ENCODE measurements at places on chromosomes 4 and X.

DNA sequence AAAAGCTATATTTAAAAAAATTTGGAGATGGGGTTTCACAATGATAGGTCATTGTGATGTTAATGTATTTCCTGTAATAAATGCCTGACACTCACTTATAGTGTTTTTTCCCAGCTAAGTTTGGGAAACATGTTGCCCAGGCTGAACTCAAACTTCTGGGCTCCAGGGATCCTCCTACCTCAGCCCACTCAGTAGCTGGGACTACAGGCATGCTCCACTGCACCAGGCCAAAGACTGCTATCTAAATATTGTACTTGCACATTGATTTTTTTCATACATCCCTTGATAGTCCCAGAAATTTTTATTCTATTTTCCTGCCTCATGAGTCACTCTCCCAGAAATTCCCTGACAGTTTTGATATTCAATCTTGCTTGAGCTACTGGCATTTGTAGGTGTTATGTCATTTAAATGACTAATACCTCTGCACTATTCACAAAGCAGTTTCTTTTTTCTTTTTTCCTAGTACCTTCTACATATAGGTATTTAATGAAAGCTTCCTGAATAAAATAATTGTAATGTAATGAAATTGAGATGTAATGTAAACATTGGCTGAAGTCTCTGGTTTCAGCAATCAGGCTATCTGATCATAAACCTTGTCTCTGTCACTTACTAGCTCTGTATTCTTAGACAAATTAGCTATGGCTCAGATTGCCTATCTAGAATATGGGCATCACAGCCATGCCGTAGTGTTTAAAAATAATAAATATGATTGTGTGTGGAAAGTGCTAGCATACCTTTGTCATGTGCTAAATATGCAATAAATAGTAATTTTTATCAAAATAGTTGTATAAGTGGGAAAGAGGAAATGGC lies 1973.0 kb upstream of the AGA start:
- H3K4me1 ChIP-seq: no peaks in the 10 kb centered on the region
- DNase-seq: no peak
- H3K4me3 ChIP-seq: no peak overlapping the region

- no peak for DNase-seq
- H3K36me3 ChIP-seq: peaks cover 81% of the 10 kb centered on the region
- peaks cover 2% of the 10 kb centered on the region for H3K4me1 ChIP-seq
- H3K4me3 ChIP-seq: peak overlapping the region; percentile 22
Observed at GRCh38 chr4:140641105-140641555, 72.4 kb upstream of the UCP1 start.

DNA sequence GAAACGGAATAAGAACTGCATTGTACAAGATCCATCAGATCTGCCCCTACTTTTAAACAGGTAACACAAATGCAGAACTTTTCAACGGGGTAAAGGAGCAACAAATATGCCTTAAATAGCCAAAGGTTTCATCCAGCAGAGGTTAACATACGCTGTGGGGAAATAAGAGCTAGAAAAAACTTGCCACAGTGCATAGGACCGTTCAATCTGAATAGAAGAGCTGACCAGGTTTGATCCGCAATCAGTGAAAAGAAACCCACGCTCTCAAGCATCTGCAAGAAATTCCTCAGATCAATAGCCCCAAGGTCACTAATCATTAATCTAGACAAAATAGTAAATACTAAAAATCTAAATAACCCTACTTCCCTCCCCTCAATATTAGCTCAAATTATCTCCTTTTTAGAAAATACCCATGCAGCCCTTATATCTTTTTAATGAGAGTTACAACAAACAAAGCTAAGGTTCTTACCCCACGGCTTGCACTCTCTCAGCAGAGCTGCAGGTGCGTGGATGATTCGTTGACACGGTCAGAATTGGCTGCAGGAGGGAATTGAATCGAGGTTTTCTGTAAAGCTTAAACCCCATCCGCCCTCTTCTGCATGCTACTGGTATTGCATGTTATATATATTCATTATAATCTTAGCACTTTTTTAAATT lies at the start of gene TLR10:
Gene TLR10, minus strand, starts transcription at position 539 of the 657 bp plus-strand sequence. CDS start 7,400 bp downstream, outside the sequence.
- H3K27me3 ChIP-seq: no peaks in the 10 kb centered on the region
- peak; percentile 11 for DNase-seq
- H3K4me3 ChIP-seq: no peak within 1 kb of the TSS
- no peak within 1 kb of the TSS for H3K27ac ChIP-seq

DNA sequence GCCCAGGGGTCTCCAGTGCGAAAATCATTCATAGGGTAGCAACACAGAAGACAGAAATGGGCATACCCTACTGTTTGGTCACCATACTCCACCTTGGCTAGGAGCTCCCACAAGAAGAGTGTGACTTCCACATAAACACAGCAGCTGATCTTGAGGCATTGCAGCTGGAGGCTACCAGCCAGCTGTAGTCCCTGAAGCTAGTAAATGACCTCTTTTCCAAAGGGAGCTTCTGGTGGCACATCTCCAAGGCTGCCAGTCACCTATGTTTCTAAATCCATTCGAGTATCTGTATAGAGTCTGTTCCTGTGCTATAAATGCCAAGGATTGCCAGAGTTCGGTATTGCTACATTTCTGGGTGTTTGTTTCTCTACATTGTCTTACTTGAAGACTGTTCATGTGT lies 21.3 kb upstream of the PNPLA4 start:
- DNase-seq: no peak
- H3K27me3 ChIP-seq: no peaks in the 10 kb centered on the region
- H3K27ac ChIP-seq: no peak overlapping the region
- H3K4me3 ChIP-seq: no peak overlapping the region
- H3K36me3 ChIP-seq: no peaks in the 10 kb centered on the region

DNA sequence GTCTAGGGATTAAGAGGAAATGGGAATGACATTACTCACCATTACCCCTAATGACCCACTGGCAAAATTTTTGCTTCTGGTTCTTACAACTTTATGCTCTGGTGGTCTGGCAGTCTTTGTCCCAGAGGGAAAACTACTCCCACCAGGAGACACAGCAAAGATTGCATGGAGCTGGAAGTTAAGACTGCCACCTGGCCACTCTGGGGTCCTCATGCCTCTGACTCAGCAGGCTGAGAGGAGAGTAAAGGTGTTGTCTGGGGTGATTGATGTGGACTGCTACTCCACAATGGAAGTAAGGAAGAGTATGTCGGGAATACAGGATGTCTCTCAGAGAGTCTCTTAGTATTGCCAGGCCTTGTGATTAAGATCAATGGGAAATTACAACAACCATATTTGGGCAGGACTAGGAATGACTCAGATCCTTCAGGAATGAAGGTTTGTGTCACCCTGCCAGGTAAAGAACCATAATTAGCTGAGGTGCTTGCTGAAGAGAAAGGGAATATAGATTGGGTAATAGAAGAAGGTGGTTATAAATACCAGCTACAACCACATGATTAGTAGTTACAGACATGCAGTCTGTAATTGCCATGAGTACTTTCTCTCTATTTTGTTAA lies 215.5 kb downstream of the GPAT3 start:
- no peaks in the 10 kb centered on the region for H3K4me1 ChIP-seq
- no peak overlapping the region for H3K27ac ChIP-seq
- H3K27me3 ChIP-seq: no peaks in the 10 kb centered on the region

GRCh38 chr4:3532751-3533422 lies 665 bp upstream of the LRPAP1 start:
- peaks cover 22% of the 10 kb centered on the region for H3K36me3 ChIP-seq
- H3K4me1 ChIP-seq: peaks cover 43% of the 10 kb centered on the region
- no peaks in the 10 kb centered on the region for H3K27me3 ChIP-seq
- peak overlapping the region; percentile 93 for H3K4me3 ChIP-seq

GRCh38 chr4:81635739-81636138 lies 164.0 kb upstream of the RASGEF1B start:
- H3K27me3 ChIP-seq: no peaks in the 10 kb centered on the region
- peaks cover 5% of the 10 kb centered on the region for H3K4me1 ChIP-seq
- peak; percentile 2 for DNase-seq
- H3K36me3 ChIP-seq: no peaks in the 10 kb centered on the region
- H3K4me3 ChIP-seq: no peak overlapping the region

- peaks cover 13% of the 10 kb centered on the region for H3K4me1 ChIP-seq
- H3K36me3 ChIP-seq: no peaks in the 10 kb centered on the region
- no peak overlapping the region for H3K27ac ChIP-seq
- no peak for DNase-seq
- no peaks in the 10 kb centered on the region for H3K27me3 ChIP-seq
Observed at GRCh38 chrX:53438174-53438831, 4.1 kb upstream of the HSD17B10 start.

DNA sequence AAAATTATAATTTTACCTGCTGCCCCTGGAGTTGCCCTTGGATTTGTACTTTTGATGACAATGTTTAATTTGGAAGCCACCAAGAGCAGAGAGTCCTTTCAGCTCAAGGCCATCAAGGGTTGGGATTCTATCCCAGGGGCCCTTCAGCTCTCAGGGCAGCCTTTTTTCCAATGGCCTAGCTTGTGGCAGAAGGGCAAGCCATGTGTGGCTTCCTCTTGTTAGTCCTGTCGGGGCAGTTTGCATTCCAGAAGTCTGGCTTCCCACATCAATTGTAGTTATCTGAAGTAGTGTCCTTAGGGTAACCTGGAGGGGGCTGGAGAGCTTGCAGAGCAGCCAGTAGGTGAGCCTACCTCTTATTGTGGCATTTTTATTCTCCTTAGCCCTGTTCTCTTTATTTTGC lies 569.4 kb downstream of the TRAM1L1 start:
- no peak overlapping the region for H3K27ac ChIP-seq
- H3K4me1 ChIP-seq: no peaks in the 10 kb centered on the region
- no peaks in the 10 kb centered on the region for H3K36me3 ChIP-seq
- DNase-seq: no peak

DNA sequence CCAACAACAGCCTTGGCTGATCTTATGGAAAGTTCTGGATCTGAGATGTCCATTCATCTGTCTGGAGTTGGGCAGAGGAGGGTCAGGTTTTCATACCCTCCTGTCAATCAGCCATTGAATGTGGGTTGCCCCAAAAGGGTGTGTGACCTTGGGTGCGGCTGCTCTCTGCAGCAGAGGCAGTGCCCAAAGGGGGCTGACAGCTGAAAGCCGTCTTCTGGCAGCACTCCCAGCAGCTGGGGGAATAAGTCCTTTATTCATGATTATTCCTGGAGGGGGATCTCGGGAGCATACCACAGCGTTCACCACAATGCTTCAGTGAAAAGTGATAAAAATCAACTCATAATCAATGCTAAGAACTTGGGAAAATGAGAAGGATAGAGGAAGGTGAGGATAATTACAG lies 54.7 kb downstream of the OTC start:
- H3K4me3 ChIP-seq: no peak overlapping the region
- H3K36me3 ChIP-seq: no peaks in the 10 kb centered on the region
- no peaks in the 10 kb centered on the region for H3K27me3 ChIP-seq
- no peak overlapping the region for H3K27ac ChIP-seq
- no peak for DNase-seq

- no peak overlapping the region for H3K4me3 ChIP-seq
- no peak for DNase-seq
- H3K4me1 ChIP-seq: no peaks in the 10 kb centered on the region
- no peaks in the 10 kb centered on the region for H3K27me3 ChIP-seq
- H3K36me3 ChIP-seq: no peaks in the 10 kb centered on the region
Observed at GRCh38 chr4:76867880-76868655, 29.9 kb downstream of the SOWAHB start.

- no peaks in the 10 kb centered on the region for H3K27me3 ChIP-seq
- H3K27ac ChIP-seq: no peak overlapping the region
- no peak for DNase-seq
- H3K4me1 ChIP-seq: no peaks in the 10 kb centered on the region
- H3K36me3 ChIP-seq: no peaks in the 10 kb centered on the region
Observed at GRCh38 chr4:46445710-46446314, 55.9 kb upstream of the GABRA2 start.

GRCh38 chr4:152843481-152844090 lies 63.8 kb downstream of the ARFIP1 start:
- no peaks in the 10 kb centered on the region for H3K27me3 ChIP-seq
- no peak overlapping the region for H3K4me3 ChIP-seq
- no peaks in the 10 kb centered on the region for H3K4me1 ChIP-seq
- DNase-seq: no peak

- peaks cover 17% of the 10 kb centered on the region for H3K4me1 ChIP-seq
- H3K27me3 ChIP-seq: no peaks in the 10 kb centered on the region
- H3K27ac ChIP-seq: no peak within 1 kb of the TSS
- peak within 1 kb of the TSS; percentile 10 for H3K4me3 ChIP-seq
- DNase-seq: no peak
- no peaks in the 10 kb centered on the region for H3K36me3 ChIP-seq
Observed at GRCh38 chr4:103719830-103720207, at the start of gene TACR3. Gene TACR3 (minus strand): TSS chr4:103719985. CDS start chr4:103719675, 310 bp downstream.
